NCI-H446 (cell line): ENCODE measurements at places on chromosomes 2 and 18.
A peak's percentile ranks its signal among the peaks of the same experiment; 100 is the strongest.

DNA sequence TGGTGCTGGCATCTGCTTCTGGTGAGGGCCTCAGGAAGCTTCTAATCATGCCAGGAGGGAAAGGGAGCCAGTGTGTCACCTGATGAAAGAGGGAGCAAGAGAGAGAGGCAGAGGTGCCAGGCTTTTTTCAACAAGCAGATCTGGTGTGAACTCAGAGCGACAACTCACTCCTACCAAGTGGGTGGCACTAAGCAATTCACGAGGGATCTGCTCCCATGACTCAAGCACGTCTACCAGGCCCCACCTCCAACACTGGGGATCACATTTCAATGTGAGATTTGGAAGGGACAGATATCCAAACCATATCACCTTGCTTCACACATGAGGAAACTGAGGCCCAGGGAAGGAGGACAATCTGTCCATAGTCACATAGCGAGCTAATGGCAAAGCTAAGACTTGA, 19.1 kb downstream of the FABP1 start:
- DNase-seq: no peak

DNA sequence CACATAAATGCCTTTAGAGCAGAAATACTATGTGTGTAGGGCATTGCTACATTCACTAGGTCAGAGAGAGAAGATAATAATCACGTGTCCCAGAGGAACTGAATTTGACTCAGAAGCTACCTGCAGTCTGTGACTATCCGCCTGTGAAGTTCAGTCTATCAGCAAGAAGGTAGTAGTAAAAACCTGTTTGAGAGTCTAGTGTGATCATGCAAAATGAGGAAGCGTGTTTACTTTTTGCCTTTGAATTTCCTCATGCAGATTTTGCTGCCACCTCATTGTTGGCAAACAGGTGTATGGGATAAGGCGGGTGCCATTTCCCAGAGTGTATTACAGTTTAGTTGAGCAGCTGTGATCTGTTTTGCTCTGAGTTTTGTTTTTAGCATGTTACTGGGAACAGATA, 403.9 kb upstream of the FANCL start:
- no peak for DNase-seq

GRCh38 chr2:24457696-24458386, 33.2 kb upstream of the NCOA1 start:
- DNase-seq: no peak

DNA sequence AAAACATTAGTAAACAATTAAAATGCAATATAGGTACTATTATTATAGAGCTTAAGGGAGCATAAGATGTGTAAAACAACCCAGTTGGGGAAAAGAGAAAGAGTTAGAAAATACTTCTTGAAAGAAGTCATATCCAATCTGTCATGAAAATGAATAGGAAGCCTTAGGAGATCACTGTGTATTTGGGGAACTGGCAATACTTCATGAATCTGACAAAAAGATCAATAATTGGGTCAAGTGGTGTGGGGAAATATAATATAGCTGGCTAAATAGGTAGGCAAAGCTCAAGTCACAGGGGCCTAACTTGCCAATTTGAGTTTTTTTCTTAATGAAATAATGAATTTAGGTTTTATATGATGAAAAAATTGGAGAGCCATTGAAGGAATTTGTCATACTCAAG, 14.4 kb downstream of the DNAJC10 start:
- DNase-seq: no peak

GRCh38 chr2:205868773-205869333, 186.6 kb downstream of the NRP2 start:
- DNase-seq: no peak

GRCh38 chr18:63237881-63238692, 81.5 kb downstream of the BCL2 start:
- DNase-seq: peak; percentile 2

DNA sequence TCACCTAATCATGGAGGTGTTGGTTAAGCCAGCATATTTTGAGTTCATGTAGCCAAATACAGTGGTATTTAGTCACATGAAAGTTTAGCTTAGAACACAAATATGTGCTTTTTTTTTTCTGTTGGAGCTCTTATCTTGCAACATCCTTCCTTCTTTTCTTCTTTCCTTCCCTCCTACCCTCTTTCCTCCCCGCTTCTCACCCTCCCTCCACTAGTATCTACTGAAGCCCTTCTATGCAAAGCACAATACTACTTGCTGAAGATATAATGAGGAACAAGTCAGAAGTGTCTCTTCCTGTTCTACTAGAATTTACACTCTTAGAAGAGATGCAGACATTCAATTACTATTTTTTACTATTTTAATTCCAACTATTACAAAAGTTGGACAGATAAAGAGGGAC, 105.0 kb upstream of the ITGA4 start:
- no peak for DNase-seq

- DNase-seq: no peak
These were observed 72.6 kb upstream of the ZNF532 start for GRCh38 chr18:58792086-58792485.

DNA sequence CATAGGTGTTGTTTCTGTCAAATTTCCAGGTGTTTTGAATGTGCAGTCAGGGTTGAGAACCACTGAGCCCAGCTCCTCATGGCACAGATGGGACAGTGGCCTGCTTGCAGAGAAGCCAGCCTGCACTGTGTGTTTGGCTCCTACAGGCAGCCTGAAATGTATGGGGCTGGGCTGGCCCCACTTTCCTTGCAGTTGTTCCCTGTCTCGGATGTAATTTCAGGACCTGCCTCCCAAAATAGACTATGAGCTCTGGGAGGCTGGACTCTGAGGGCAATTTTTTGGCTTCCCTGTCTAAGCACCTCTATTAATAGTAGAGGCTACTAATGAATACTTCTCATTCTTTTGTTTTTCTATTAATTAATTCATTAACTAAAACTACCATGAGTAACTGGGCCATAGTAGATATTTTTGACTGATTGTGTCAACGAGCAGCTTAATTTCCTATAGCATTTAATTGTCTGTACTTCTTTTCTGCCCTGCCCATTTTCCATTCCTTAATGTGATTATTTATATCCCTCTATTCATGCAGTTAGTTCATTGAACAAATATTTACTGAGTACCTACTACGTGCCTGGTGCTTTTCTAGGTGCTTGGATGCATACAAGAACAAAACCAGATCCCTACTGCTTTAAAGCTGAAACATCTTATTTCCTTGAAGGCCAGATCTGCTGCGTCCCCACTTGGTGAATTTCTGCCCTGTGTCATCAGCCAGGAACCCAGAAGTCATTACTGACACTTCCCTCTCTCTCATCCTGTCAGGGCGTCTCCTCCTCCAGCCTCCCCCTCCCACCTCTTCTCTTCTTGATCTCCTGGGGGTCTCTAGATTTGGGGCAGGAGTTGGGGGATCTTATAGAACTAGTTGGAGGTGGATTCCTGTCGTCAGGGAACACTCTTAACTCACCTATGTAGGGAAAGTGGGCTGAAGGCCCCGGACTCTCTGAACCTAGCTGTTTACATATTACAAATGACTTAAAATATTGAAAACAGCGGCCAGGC, 16.3 kb downstream of the DYSF start:
- no peak for DNase-seq

- no peak for DNase-seq
These were observed 271.1 kb upstream of the RAB6C start for GRCh38 chr2:129708221-129708967.

DNA sequence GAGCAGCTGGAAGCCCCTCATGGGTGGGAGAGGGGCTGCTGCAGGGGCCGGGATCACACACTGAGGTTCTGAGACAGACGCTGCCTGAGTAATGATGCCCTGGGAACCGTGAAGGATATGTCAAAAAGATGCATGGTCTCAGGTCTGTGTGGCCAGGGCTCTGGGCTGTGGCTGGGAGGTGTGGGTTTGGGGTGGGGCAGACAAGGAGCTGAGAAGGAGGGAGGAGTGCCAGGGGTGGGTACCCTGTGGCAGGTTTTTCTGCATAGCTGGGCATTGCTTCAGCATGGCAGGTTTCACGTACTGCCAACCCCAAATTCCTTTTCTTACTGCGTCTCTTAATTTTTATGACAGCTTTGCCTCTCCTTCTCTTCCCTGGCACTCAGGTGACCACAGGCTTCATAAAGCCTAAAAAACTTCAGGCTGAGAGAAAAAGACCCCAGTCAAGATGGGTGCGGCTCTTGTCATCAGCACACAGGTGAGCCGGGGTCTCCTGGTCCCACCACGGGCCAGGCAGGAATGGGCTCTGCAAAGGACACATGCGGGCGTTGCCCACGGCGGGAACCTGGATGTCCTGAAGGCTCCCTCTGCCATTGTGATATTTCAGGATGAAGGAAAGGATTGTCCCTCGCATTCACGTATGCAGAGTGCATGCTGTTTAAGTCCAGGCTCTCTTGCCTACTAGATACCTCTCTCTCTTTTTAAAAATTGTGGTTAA, 18.0 kb downstream of the MALL start:
- DNase-seq: no peak

DNA sequence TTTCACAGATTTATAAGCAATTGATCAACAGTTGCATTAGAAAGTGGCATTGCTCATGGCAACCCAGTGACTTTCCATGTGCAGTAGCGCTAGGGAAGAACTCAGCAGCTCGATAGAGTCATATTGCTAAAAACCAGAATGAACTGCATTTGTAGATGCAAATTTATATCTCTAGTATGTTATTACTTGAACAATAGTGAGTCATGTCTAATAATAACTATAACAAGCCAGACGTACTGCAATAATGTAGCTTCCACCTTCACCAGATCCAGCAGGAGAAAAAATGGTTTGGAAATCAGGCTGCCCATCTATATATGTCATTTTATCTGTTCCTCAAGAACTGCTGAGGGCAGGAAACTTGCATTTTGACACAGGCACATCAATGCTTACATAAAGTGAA, 66.5 kb upstream of the FIGN start:
- no peak for DNase-seq

GRCh38 chr2:205293559-205293958, 388.7 kb upstream of the NRP2 start:
- DNase-seq: no peak

- no peak for DNase-seq
These were observed 24.4 kb upstream of the THOC1 start for GRCh38 chr18:292271-292670.

- no peak for DNase-seq
These were observed 36.8 kb upstream of the ATP8B1 start for GRCh38 chr18:57839942-57840381.

- no peak for DNase-seq
These were observed 50.2 kb downstream of the SMIM21 start for GRCh38 chr18:75377258-75377657.

DNA sequence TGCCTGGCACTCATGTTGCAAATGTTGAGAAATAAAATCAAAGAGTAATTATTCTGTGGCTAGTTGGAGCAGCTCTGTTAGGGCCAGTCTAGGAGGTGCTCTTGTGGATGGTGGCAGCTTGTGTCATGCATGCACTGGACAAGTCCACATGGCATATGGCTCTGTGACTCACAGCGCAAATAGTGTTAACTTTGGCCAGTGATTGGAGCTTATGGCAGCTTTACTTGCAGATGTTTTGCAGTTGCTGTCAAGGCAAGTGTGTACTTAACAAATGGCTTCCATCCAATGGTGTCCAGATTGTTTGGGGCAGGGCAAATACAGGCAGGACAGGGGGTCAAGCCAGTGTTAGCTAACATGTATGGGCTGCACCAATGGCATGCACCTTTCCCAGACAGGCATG, 26.1 kb upstream of the TMX3 start:
- no peak for DNase-seq

GRCh38 chr2:44740678-44741077, 200.8 kb upstream of the SIX3 start:
- no peak for DNase-seq

- DNase-seq: no peak
These were observed 21.6 kb downstream of the TMEM18 start for GRCh38 chr2:655626-656025.

GRCh38 chr2:62489162-62489561, 16.8 kb downstream of the TMEM17 start:
- no peak for DNase-seq

GRCh38 chr18:79750980-79751571, 46.7 kb upstream of the KCNG2 start:
- DNase-seq: no peak

- peak; percentile 64 for DNase-seq
These were observed 251.1 kb downstream of the CYP26B1 start for GRCh38 chr2:71896385-71897136.

- DNase-seq: no peak
These were observed 121.3 kb downstream of the FOXI3 start for GRCh38 chr2:88331239-88331638.

- no peak for DNase-seq
These were observed 80.4 kb upstream of the RAPGEF4 start for GRCh38 chr2:172655091-172655837.

GRCh38 chr2:224257156-224257555, 144.8 kb downstream of the FAM124B start:
- DNase-seq: no peak

GRCh38 chr2:12948961-12949353, 232.2 kb downstream of the TRIB2 start:
- DNase-seq: no peak

DNA sequence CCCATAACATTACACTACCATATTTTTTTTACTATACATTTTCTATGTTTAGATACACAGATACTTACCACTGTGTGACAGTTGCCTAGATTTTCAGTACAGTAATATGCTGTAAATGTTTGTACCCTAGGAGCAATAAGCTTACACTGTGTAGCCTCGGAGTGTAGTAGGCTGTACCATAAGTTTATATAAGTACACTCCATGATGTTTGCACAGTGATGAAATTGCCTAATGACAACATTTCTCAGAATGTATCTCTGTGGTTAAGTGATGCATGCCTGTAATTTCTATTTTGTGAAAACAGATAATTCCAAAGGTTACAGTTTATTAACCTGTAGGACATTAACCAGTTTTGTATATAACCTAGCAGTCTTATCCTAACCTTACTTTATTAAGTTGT, 128.1 kb upstream of the RBMS1 start:
- no peak for DNase-seq

- DNase-seq: no peak
These were observed 49.9 kb downstream of the TMEM17 start for GRCh38 chr2:62455957-62456692.

DNA sequence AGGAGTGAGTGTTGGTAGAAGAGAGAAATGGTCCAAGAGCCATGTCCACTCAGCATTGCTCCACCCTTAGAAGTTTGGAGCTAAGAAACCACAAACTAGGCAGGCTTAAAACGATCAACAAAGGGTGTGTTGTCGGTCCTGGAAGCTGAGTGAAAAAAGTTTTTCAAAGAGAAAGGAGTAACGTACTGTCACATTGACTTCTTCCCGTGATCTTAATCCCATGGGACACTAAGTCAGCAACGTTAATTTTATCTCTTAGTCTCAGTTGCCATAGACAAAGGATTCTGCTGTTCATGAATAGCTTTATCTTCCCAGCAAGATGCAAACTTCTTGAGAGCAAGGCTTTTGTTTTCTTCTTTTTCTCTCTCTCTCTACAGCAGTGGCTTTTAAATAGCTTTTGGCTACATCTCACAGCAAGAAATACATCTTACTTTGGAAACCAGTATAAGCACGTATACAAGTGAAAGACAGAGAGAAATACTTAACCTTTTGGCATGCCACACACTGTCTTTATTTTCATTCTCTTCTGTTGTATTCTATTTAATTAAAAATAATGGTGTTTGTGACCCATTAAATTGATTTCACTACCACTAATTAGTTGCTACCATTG, 377.4 kb downstream of the TGIF1 start:
- no peak for DNase-seq

- DNase-seq: no peak
These were observed 19.8 kb upstream of the LPIN2 start for GRCh38 chr18:3032721-3033120.
